Mammary microvascular endothelial cell (primary cell): ENCODE measurements at places on chromosomes 5 and 9. TPM values are rescaled to one million over a fixed set of nuclear protein-coding genes. Genes with fewer than 3 reads are reported as not detected.

PCDHA7 gene
- total RNA-seq, result 0.20 TPM in 1 of 2 replicates, not detected in the other

POU5F2 gene
- total RNA-seq, result 0.07 and 0.15 TPM in 2 replicates

DPYSL3 gene
- total RNA-seq, result 40.7 and 50.4 TPM in 2 replicates

TMEFF1 gene
- total RNA-seq, result 14.6 and 19.6 TPM in 2 replicates

CDC25C gene
- 9.4 and 14.9 TPM in 2 replicates for total RNA-seq

CAMLG gene
- total RNA-seq, result 18.3 and 21.9 TPM in 2 replicates

CDC20B gene
- total RNA-seq, result not detected in 2 replicates

IL13 gene
- total RNA-seq, result not detected in 2 replicates
